ENCODE measurements at places on chromosomes 1 and 21.

DNA sequence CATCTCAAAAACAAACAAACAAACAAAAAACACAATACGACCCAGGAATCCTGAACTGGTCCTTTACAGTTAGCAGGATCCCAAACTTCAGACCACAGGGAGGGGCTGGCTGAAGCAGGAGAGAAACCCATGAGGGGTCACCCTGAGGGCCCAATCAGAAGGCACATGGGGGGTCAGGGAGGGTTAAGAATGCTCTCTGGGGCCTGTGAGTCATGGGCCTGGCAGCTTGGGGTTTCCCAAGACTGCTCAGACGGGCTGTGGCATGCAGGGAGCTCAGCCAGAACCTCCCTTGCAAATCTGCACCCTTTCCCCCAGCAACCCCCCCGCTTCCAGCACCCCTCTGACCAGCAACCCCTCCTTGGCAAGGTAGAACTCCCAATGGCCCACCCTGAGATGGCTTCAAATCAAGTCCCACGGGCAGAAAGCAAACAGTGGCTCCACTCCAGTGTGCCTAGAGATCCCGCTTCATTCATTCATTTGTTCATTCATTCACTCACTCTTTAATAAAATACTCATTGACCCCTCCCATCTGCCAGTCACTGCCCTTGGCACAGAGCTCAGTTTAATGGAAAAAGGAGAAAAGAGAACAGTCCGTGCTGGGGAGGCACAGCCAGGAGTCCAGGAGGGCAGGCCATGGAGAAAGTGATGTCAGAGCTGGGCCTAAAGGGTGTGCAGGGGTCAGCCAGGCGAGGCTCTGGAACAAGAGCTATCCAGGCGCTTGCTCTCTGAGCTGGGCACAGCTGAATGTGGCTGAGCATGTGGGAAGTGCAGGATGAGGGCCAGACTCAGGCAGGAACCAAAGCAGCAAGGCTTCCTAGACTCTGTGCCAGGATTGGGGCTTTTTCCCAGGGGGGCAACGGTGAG, 8.2 kb downstream of the UQCRHL start:
- DNase-seq: no peak

GRCh38 chr1:195717651-195718050, 890.6 kb downstream of the KCNT2 start:
- DNase-seq: no peak

GRCh38 chr1:94084085-94084484, 36.9 kb downstream of the ABCA4 start:
- DNase-seq: no peak

- peak; percentile 55 for DNase-seq
These were observed 1.4 kb upstream of the C1QC start for GRCh38 chr1:22641906-22642636.

GRCh38 chr1:159849626-159850366, 12.7 kb downstream of the VSIG8 start:
- no peak for DNase-seq

DNA sequence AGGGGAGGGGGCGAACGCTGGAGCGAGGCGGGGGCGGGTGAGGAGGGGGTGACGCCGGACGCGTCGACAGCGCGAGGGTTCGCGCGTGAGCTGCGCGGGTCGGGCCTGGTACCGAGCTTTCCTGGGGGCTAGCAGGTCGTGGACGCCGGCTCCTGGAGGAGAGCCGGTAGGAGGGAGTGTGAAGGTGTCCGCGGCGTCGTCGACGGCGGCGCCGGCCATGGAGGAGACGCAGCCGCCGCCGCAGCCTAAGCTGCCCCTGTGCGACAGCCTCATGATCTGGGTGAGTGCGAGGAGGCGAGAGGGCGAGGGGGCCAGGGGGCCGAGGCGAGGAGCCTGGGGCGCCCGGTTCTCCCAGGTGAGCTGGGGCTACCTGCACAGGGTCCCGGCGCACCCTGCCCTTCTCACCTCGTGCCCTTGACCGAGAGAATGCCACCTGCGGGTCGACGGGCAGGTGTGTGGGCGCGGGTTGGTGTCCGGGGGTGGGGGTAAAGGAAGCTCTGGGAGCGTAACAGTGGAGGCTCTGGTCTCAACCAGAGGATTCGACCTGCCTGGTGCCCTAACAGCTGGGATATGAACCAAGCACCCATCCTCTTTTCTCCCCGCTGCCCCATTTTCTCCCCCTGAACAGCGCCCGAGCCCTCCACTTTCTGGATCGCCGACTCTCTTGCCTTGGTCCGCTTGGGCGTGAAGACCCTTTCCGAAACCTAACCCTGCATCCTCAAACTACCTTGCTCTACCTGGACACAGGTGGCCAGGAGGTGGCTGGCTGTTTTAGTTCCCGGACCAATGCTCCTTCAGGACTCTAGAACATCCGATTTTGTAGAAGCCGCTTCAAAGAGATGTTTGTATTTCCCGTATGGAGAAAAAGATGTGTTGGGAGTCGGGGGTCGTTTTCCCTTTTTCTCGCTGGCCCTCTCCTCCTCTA, at the start of gene HOOK1:
TSS of gene HOOK1 (plus strand) at position 49 of the 925 bp plus-strand sequence. CDS start at position 218, 169 bp downstream.
- DNase-seq: no peak

All from erythroblast (primary cell).